ENCODE measurements at places on chromosomes 7 and 10.

- no peak for DNase-seq
These were observed 774.5 kb upstream of the COBL start for GRCh38 chr7:52091101-52091500.

DNA sequence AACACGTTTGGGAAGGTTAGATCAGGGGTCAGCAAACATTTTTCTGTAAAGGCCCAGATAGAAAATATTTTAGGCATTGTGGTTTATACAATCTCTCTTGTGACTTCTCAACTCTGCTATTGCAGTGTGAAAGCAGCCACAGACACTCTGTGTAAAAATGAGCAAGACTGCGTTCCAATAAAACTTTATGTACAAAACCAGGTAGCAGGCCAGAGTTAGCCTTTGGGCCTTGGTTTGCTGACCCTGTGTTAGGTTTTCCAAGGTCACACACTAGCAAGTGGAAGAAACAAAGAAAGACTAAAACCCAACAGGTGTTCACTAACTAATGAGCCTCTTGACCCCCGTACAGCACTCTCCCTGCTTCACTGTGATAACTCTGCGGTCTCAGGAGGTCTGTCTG, 14.9 kb upstream of the PAXIP1 start:
- DNase-seq: no peak

DNA sequence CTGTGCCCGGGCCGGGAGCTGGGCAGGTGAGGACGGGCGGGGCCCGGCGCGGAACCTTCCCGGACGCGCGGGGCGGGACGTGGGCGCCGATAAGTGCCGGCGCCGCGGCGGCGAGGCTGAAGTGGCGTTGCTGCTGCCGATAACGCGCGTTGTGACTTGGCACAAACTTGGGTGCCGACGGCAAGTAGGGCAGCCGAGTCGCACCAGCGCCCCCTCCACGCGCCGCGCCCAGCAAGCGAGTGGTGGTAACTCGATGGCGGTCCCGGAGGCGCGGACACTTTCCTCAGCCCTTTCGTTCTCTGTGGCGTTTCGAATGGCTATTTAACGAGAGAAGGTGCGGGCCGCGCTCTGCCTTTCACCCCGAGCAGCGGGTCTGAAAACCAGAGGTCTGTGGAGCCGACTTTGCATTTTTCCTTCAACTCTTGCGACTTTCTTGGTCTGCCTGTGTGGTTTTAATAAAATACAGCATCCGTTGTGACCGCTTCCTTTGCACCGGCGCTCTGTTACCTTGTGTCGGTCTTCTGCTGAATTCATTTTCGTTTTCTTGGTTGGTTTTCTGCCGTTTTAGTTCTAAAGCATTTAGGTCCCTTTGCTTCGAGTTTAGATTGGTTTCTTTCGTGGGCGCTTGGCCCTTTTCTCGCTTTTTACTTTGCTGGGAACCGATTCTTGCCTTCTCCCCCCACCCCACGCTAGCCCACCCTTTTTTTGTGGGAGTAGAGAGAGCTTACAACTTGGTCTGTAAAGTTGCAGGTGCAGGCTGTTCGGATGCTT, 701 bp downstream of the STK17A start:
- no peak for DNase-seq

- no peak for DNase-seq
These were observed 83.1 kb downstream of the HIBADH start for GRCh38 chr7:27579565-27579964.

GRCh38 chr7:26179826-26180497, 20.6 kb downstream of the HNRNPA2B1 start:
- no peak for DNase-seq

DNA sequence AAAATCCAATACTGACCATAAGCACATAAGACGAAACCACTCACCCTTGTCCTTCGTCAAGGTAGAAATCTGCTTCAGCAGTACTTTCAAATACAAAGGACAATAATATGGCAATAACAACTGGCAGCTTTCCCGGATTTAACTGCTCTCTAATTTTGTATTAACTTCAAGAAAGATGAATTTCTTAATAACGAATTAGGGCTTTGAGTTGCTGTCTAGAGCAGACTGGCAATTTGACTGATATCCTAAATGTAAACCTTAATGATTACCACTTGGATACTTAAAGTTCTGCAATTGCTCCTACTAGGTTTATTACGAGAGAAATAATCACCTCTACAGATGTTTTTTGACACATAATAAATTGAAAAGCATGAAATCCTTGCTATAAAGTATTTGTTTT, 418.7 kb downstream of the MAGI2 start:
- peak; percentile 0 for DNase-seq

DNA sequence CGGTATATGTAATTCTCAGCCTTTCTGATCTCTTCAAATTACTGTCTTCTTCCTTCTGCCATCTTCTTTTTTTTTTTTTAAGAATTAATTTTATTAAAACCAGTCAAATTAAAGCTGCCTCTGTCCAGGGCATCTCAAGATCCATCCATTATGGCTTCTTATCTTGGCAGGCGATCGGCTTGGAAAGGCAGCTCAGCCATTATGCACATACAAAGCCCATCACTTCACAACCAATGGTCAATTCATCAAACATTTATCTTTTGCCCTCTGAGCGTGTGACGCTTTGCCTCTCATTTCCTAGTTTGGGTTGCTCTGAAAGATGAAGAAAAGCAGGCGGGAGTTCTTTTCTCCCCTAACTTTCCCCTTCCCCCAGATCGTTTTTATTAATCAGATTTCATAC, 591.6 kb downstream of the LRMDA start:
- no peak for DNase-seq

GRCh38 chr7:107430057-107430456, 39.8 kb upstream of the GPR22 start:
- no peak for DNase-seq

DNA sequence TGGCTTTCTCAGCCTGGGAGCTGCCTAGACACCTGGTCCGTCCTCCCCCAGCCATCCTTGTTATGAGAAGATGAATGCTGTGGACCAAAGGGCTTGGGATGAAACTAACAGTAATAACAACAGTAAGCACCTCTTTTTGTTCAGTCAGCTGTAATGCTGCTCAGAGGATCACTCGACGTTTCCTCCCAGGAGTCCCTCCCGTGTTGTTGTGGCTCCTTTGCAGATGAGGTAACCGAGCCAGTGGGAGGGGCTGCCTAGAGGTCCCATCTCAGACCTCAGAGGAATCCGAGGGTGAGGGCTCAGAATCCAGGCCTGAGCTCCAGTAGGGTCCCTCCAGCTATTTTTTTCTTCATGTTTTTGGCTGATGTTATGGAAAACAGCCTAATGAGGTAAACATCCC, 145.1 kb downstream of the TMEM178B start:
- no peak for DNase-seq

DNA sequence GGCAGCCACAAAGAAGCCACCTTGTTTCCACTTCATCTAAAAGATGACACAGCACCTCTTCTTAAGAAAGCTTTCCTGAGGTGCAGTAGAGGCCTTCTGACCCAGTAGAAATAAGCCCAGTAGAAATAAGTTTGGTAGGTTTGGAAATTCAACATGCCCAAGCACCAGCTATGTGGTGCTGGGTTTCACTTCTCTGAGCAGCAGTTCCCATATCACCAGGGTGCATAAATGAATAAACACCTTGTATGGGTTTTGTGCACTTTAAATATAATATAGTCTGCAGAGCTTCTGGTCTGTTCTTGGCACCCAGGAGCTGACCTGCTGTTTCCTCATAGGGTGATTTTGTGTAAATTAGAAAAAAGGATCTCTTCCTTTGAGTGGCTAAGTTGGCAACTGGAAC, 492.4 kb upstream of the SORCS1 start:
- no peak for DNase-seq

DNA sequence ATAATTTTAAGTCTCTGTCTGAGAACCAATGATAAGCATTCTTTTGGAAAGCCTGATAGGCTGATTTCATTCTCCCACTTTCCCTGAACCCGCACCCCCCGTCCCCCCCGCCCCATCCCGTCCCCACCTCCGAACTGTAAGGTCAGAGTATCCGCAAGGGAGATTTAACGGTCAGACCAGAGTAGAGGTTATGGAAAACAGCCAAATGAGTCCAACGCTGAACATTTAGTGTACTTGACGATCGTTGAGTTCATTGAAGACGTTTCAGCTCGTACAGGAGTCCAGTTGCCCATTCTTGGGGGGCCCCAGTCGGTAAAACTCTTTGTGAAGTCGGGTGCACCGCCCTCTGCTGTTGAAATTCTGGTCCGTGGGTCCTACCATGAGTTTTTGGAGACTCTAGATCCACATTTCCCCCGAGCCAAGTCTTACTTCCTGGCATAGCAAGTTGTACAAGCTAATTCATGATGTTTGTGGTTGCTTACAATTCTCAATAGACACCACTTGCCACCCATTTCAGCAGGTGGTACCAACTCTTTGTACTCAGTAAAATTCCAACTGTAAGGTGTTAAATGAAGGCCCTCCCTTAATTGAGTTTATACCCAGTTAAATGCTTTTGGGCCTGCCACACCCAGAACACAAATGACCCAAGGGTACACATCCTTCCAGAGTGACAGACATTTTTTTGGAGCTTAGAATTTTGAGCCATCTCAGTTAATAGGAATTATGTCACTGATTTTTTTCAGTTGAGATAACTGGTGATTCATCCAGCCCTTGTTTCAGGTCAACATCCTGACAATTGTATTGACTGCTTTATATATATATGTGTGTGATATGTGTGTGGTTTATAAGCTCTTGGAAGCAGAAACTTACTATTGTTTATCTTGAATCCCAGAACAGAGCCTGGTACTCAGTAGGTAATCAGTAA, 1.2 kb downstream of the MARCHF5 start:
- DNase-seq: peak; percentile 1

GRCh38 chr10:102283488-102283887, 38.2 kb downstream of the GBF1 start:
- no peak for DNase-seq

DNA sequence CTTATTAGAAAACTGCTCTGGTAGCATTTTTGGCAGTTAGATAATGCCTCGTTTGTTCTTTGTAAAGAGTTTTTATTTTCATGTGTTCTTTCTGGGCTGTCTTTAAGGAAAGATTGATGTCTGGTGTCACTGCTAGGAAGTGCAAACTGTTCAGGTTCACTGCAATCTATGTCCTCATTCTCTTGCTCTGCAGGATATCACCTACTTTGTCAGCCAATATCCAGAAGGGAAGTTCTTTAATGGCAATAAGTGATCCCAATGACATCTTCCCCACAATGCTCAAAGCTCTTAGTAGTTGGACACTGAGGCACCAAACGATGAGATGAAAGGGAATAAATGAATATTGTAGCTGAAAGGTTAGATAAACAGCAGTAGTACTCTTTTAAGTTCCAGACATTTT, 115.1 kb downstream of the AGMO start:
- no peak for DNase-seq

DNA sequence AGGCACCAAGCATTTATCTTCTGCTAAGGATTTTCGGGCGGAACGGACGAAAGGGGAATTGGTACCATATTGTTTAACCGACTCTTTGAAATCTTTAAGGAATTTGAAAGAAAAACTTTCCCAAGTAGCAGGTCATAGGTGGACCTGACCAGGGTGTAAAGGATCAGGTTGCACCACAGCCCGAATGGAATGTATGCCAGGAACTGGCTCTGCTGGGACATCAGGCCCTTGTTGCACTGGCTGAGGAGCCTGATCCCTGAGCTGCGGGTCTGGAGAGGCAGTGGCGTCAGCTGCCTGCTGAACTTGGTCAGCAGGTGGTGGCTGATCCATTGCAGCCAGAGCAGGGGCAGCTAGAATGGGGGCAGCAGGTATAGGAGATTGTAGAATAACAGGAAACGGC, 41.4 kb upstream of the AKR1C2 start:
- DNase-seq: no peak
